Thymus (tissue), 14 donors: ENCODE measurements at places on chromosomes 7 and 10.
A peak's percentile ranks its signal among the peaks of the same experiment; 100 is the strongest.

- no peak for DNase-seq
These were observed 107.3 kb downstream of the NKX6-2 start for GRCh38 chr10:132678436-132679216.

DNA sequence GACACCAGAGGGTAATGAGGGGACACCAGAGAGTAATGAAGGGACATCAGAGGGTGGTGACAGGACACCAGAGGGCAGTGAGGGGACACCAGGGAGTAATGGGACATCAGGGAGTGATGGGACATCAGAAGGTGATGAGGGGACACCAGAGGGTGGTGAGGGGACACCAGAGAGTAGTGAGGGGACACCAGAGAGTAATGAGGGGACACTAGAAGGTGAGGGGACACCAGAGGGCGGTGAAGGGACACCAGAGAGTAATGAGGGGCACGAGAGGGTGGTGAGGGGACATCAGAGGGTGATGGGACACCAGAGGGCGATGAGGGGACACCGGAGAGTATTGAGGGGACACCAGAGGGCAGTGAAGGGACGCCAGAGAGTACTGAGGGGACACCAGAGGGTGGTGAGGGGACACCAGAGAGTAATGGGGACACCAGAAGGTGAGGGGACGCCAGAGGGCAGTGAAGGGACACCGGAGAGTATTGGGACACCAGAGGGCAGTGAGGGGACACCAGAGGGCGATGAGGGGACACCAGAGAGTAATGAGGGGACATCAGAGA lies 10.6 kb downstream of the NACAD start:
- no peak for DNase-seq

DNA sequence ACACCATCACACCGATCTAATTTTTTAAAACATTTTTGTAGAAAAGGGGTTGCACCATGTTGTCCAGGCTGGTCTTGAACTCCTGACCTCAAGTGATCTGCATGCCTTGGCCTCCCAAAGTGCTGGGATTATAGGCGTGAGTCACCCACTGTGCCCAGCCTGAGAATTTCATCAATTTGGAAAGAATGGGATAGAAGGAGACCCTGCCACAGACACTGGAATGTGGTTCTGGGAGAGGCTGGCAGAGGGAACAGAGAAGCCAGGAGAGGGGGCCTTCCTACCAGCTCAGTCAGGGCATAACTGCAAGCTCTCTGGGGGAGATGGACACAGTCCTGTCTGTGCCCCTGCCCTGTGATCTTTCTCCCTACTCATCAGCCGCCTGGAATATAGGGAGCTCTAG lies 42.1 kb upstream of the MKRN1 start:
- no peak for DNase-seq

- DNase-seq = no peak
These were observed 1.6 kb upstream of the PRF1 start for GRCh38 chr10:70604106-70604505.

- DNase-seq = no peak
These were observed 1.9 kb upstream of the TMEM178B start for GRCh38 chr7:141071855-141072547.

- no peak for DNase-seq
These were observed 87.8 kb upstream of the DKK1 start for GRCh38 chr10:52226197-52226847.

DNA sequence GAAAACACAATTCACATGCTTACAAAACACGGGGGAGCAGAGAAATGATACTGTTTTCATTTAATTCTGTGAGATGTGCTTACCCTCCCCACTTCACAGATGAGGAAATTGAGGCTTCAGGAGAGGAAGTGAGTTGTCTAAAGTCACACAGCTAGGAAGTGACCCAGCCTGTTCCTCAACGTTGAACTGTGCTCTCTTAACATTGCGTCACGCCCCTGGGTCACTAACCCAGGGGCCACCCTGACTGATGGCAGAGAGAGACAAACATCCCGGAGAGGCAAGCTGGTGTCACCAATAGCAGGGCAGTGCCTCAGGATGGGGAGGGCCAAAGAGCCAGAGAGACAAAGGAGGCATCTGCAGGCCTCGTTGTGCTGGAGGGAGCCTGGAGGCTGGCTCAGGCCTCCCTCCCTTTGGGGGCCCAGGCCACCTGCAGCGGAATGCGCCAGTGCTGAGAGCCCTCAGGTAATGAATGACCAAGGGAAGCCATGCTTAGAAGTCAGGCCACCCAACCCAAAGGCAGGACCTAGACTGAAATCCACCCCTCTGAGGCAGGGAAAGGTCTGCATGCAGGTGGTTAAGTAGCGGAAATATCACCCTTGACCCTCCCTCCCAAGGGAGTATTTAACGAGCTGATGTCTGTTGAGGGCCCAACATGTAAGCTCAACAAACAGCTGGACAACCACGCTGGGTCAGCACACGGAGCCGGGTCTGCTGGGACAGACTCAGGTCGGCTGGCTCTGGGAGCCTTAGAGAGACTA lies 81.3 kb downstream of the C10orf105 start:
- DNase-seq = no peak

- DNase-seq = no peak
These were observed 25.1 kb downstream of the PWWP2B start for GRCh38 chr10:132421847-132422751.

- no peak for DNase-seq
These were observed 87.0 kb downstream of the LARP4B start for GRCh38 chr10:844552-844951.

DNA sequence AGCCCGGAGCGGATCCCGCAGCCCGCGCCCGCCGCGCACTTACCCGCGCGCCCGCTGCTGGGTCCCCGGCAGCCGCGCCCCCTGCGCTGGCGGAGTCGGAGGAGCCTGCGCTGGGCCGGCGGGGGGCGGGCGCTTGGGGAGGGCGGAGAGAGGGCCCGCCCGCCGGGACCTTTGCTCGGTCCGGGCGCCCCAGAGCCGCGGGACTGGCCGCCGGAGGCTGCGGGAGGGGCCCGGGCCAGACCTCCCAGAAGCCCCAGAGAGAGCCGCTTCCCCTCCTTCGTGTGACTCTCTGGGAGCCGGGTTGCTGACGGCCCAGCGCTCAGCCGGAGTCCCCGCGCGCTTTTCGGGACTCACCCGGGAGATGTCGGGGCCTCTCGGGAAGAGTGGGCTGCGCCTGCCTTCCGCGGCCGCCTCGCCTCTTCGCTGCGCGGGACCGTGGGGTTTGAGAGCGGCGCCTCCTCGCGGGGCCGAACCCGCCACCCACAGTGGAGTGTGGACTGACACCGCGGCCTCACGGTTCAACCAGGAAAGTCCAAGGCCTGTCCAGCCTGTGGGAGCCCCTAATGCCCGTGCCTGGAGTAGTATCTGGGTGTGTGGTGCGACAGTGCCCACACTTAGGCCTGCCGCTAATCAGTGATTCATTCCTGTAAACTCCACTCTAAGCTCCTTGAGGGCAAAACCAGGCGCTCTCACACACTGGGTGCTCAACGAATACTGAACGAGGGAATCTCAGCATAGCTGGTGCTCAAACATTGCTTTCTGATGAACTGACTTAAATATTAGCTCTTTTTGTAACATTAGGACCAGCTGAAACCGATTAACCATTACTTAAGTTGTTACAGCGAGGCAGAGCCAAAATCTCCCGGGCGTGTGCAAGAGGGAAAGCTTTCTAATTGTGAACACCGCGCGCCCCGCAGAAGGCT lies at the start of gene GSDME:
GSDME (minus strand) TSS at position 112 of the 923 bp plus-strand sequence. CDS start 7,690 bp downstream, outside the sequence.
- no peak for DNase-seq

- no peak for DNase-seq
These were observed 241.4 kb upstream of the PODXL start for GRCh38 chr7:131797841-131798240.

DNA sequence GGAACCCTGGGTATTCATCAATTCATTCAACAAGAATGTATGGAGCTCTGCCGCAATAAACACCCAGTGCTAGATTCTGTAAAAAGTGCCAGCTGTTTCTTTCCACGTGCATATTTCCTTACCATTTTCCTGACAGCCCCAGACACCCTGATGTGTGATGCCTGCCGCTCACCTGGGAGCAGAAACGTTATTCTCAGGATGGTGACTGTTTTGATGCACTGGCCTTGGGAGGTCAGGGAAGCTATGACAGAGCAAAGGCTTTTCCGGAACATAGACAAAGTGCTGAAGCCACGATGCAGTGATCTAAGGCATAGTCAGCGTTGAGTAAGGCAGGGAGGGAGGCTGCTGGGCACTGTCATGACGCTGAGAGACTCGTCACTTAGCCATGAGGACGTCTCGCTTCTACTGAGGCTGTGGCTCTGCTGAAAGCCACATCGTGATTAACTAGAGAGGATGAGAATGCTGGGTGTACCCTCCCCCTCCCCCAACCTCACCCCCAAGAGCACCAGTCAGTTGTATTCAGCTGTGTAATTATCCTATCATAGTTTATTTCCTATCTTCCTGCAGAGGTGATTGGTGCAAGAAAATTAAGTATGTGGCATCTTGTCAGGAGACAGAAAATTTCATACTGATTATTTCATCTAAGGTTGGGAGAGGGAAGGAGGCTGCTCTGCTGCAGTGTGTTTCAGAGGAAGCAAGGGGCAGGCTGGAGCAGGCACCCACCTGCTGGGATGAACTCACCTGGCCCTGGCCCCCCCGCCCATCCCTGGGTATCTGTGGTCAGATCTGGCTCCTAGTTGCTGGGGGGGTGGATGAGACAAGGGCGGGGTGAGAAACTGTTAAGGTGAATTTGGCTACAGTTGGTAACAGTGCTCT lies 48.8 kb upstream of the SMNDC1 start:
- DNase-seq = no peak

DNA sequence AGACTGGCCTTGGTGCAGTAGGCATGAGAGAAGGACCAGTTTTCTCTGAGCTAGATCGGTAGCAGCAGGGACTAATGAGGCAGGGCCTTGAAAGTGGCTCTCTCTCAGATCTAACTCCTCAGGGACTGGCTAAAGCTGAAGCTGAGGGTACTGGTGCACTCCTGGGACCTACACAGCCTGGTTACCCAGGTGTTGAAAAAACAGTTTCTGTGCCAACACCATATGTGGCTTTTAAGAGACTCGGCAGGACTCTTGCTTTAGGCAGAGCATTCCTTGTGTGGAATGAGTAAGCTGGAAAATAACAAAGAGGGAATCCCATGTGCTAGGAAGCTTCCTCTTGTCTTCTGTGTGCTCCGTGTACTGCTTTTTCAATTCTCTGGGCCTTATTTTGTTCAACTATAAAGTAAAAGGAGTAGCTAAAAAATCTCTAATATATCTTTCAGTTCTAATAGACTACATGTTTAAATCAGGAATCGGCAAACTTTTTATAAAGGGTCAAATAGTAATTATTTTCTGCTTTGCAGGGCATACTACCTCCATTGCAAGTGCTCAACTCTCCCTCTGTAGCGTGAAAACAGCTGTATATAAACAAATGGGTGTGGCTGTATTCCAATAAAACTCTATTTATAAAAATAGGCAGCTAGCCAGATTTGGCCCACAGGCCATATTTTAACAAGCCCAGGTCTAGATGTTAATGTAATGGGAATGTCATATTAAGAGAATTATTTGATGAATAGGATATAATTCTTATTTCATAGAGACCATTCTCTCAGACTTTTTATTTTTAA lies 186.1 kb upstream of the KAT6B start:
- no peak for DNase-seq

DNA sequence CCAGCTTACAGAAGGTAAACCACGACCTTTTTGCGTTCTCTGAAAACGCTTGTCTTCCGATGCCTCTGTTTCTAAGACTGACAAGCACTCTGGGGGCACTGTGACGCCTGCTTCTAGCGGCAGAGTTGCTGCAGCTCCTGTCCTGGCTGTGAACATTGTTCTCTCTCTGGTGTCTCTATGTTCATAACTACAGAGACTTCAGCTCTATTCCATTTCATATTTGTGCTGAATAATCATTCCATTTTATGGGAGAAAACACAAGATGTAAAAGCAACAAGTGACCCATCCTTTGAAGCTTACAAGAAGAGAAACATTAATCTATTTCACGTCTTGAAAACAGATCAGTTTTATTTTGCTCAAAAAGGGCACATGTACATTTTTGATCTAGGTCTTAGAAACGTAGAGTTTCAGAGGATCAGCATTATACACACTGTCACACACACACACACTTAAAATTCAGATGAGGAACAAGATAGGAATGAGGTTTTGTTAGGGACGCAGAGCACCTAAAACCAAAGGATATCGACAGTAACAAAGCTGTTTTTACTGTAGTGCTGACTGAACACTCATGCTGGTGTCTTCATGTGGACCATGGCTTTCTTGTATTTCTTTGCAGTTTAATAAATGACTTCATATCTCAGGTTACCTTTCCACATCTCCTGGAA lies 3.0 kb downstream of the IKZF1 start:
- peak; percentile 89 for DNase-seq

DNA sequence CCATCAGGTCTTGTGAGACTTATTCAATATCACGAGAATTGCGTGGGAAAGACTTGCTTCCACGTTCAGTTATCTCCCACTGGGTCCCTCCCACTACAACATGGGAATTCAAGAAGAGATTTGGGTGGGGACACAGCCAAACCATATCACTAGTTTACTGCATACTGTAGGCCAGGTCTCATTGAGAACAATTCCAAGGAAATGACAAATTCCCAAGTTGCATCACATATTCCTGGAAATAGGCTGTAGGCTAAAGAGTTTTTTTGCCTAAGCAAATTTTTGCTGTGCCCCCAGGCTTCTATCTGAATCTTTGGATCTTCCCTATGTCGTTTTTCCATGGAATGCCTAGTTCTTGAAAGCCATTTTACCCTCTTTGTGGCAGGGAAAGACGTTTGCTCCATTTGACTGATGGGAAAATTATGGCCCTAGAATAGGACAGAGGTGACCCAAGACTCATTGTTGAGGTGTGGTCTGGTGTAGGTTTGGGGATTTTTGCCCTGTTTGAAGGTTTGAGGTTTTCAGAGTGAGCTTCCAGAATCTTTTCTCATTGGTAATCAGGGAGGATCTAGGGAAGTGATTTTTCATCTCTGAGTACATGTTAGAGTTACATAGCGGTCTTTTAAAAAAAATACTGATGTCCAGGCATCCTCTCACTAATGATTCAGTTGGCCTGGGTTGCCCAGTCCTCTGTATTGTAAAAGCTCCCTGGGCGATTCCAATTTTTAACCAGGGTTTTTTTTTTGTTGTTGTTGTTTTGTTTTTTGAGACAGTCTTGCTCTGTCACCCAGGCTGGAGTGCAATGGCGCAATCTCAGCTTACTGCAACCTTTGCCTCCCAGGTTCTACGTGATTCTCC lies 44.4 kb downstream of the TACR2 start:
- DNase-seq = no peak

GRCh38 chr7:44157116-44158080 lies 16.3 kb upstream of the MYL7 start:
- DNase-seq = no peak
